SW480 (cell line): ENCODE measurements at places on chromosomes 6 and 20.
A peak's percentile ranks its signal among the peaks of the same experiment; 100 is the strongest.

- DNase-seq = no peak
Measured at GRCh38 chr6:10999994-11000393, 44.1 kb downstream of the ELOVL2 start.

GRCh38 chr20:58868795-58869194 is 16.3 kb downstream of the GNAS start:
- no peak for DNase-seq

- no peak for DNase-seq
Measured at GRCh38 chr20:56945901-56946300, 316.8 kb downstream of the TFAP2C start.

GRCh38 chr6:167420858-167421766 is 96.2 kb downstream of the TTLL2 start:
- peak; percentile 63 for DNase-seq

GRCh38 chr6:113530769-113531168 is 326.4 kb upstream of the MARCKS start:
- peak; percentile 18 for DNase-seq

GRCh38 chr20:2109425-2110210 is 8.0 kb downstream of the STK35 start:
- DNase-seq = no peak

DNA sequence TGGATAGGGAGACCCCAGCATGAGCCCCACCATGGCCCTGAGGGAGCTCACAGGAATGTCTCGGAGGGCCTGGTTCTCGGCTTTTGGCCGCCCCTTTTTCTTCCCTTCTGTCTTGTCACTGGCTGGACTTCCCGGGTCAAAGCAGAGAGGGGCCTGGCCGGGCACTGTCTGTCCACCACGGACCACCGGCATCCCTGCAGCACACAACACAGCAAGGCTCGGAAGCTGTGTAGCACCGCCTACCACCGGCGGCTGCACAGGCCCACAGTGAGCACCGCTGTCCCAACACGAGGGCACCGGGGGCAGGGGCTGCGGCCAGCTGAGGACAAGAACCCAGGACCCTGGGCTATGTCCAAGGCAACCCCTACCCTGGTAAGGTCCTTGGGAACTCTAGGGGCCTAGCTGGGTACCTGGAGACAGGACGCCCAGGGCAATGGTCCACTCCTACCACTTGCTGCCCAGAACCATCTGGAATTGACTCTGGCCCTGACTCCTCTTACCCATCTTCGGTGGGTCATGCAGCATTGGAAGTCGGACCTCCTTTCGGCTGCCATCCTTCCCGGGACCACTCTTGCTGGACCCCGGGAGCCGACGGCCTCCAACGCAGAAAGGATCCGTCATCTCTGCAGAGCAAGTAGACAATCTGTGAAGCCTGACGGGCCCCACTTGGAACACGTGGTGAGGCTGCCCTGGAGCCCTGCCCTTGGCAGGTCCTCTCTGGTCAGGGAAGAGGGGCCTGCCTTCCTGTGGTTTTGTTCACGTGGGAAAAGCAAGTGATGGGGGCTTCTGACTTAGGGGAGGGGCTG is 2.2 kb downstream of the ZNF512B start:
- DNase-seq = no peak

GRCh38 chr20:51221791-51222408 is 199.0 kb upstream of the KCNG1 start:
- peak; percentile 80 for DNase-seq

DNA sequence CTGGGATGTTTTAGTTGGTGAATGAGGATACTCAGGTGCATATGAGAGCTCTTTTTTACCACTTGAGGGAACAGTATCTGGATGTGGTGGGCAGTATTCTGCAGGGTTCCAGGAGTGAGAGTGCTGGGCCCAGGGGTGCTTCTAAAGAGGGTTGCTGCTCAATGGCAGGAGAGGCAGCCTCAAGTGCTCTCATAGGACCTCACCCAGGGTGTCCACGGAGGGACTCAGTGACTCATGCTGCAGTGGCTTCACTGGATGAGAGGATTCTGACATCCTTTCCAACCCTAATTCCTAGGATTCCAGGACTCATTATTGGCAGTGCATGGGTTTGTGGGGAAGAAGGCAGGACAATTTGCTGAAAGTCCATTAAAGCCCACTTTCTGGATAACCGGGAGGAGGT is 176.6 kb upstream of the FERMT1 start:
- no peak for DNase-seq

DNA sequence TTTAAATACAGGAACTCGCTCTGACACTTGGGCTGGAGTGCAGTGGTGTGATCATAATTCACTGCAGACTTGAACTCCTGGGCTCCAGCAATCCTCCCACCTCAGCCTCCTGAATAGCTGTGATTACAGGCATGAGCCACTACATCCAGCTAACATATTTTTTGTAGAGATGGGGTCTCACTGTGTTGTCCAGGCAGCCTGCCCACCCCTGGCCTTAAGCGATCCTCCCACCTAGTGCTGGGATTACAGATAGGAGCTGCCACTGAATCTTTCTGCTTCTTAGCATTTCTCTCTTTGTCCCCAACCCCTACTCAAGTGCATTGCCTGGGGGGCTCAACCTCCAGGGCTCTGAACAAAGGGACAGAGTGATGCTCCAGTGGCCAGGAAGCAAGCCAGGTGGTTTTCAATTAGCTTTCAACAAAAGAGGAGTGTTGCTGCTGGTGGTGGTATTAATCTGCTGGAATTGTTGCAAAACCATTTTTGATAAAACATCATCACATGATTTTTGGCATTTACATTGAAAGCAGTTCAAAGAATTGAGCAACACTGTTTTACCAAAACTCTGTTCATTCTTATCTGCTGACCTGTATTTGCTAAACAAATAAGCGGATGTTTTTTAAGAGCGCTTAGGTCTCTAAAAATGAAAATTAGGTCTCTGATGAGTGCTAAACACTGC is 40.4 kb upstream of the BPIFA2 start:
- DNase-seq = no peak

- DNase-seq = no peak
Measured at GRCh38 chr6:150439373-150439772, 70.6 kb downstream of the IYD start.

GRCh38 chr20:56925831-56926170 is 296.7 kb downstream of the TFAP2C start:
- no peak for DNase-seq

DNA sequence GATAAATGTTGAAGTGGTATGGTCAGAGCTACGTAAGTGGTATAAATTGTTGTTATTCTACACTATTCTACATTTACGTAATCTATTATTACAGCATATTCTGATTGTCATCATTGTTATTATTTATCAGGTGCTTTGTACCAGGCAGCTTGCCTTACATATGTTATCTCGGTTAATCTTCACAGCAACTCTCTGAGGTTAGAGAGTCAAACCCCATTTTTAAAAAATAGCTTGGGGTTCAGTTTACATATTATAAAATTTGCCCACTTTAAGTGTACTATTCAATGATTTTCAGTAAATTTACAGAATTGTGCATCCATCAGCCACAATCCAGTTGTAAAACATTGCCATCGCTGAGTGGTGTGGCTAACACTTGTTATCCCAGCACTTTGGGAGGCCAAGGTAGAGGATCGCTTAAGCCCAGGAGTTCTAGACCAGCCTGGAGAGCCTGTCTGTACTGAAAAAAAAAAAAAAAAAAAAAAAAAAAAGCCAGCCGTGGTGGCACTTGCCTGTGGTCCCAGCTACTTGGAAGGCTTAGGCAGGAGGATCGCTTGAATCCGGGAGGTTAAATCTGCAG is 35.5 kb downstream of the PPP1R16B start:
- no peak for DNase-seq

DNA sequence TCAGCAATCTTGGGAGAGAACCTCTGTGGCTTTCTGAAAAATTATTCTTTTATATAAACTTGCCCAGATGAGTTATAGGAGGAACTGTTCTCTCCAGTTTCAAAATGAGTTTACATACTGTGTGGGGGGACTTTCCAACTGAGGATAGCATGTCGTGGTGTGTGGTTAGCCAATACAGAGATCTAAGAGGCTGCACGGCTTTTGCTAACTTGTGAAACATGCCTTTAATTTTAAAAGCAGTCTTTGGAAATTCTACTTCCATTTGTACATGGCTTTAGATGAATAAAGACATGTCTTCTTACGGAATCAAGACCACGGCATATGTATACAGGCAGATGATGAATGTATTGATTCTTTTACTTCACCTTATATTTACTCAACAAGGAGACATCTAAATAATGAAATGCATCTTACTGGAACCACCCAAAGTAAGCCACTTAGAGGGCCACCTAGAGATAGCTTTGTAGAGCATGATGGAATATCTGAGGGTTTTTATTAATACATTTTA is 39.8 kb downstream of the HIVEP1 start:
- no peak for DNase-seq

DNA sequence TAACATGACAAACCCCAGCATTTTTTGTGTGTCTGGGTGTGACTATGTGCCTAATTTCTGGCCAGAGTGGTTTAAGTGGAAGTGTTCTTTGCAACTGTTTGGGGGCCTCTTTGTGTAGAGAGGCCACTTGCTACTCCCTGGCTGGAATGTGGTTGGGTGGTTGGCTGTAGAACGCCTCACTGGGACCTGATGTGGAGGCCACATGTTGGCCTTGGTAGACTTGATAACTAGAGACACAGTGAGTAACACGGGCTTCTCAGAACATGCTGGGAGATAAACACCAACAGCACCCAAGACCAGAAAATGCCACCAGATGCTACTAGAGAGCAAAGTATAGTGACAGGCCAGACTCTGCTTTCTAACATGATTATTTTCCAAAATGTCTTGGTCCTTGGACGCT is 111.2 kb upstream of the ZFP64 start:
- no peak for DNase-seq

GRCh38 chr6:170434117-170434820 is 118.8 kb downstream of the PSMB1 start:
- DNase-seq = no peak

DNA sequence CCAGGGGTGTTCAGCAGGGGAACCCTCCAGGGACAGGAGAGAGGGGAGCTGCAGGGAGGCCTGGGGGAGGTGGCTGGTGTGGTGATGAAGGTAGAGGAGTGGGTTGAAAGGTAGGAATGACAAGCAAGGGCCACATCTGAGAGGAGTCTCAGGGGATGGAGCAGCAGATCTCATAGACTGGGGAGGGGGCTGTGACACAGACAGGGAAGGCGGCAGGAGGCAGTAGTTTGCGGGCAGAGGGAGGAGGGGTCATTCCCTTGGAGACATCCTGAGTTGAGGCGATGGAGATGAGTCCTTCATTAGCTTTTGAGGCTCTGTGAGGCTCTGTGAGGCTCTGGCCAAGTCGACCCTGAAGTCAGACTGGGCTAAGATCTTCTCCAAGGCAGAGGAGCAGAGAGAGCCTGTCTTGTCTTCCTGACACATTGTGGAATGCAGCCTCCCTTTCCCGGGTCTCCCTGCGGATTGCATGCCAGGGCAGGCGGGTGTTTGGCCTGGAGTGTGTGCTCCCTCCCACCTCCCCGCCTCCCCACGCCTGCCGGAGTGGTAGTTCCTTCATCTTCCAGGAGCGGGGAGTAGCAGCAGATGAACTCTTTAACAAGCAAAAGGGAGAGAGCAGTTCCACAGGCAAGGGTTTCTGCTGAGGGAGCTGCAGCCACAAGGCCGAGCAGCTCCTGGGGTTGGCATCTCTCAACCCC is 34.3 kb upstream of the MLN start:
- DNase-seq = no peak

DNA sequence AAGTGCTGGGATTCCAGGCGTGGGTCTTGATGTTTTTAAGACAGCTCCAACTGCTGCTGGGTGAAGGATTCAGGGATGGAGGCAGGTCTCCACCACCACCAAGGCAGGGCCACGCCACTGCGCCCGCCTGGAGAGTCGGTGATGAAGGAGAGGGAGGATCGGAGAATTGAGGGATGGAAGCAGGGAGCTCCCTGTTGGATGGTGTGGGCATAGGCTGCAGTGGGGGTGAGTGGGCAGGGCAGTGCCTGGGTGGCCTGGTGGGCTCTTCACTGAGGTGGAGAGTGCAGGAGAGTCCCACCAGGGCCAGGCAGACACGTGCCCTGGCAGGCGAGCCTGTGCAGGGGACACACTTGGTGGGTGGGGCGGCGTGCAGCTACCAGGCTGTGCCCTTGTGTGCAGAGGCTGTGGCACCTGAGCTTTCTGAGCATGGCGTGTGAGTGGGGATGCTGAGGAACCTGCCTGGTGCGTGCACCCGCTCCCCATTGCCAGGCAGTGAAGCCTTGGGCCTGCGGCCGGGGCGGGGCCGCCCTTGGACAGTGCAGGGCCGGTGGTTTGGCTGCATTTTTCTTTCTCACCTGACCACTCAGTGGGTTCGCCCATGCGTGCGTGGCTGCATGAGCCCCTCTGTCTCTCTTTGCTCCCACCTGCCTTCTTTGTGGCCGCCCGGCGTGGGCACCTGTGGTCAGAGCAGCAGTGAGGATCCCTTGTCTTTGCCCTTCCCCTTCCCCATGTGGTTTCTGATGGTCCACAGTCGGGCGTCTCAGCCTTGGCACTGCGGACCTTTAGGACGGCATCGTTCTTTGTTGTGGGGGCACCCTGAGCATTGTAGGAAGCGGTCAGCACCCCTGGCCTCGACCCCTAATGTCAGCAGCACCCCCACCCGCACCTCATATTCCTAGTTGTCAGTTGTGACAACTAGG is 11.3 kb downstream of the RBM38 start:
- DNase-seq = no peak

- DNase-seq = no peak
Measured at GRCh38 chr20:60057866-60058807, 99.9 kb downstream of the CDH26 start.

DNA sequence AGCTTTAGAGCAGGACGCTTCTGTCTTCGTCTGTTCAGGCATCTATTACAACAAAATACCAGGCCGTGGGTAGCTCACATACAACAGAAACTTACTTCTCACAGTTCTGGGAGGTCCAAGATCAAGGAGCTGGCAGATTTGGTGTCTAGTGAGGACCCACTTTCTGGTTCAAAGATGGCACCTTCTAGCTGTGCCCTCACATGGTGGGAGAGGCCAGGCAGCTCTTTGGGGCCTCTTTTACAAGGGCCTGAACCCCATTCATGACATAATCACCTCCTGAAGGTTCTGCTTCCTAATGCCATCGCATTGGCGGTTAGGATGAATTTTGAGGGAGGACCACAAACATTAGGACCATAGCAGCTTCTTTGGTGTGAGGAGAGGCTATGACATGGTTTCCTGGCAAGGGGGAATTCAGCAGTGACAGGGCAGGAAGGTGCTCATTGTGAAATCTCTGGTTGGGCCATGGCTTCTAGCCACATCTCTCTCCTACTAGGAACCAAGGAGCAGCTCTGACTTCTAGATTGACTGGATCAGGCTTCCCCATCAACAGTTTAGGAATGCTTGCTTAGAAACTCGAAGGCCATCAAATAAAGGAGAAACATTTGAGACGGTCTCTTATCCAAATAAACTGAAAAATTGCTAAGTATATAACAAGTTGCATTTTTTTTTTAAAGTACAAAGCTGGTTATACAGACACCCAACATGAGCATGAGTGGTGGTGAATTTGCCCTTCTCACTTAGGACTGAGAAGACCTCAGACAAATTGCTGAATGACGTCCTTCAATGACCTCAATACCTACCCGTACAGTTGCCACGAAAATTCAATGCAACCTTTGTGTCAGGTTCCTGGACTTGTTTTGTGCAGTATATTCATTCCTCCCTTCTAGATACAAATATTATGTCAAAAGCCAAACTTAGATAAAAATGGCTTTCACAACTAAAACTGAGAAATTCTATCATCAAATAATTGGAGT is 140.7 kb downstream of the ZDHHC14 start:
- no peak for DNase-seq
